ENCODE measurements at places on chromosomes 7 and 10. TPM values are rescaled to one million over a fixed set of nuclear protein-coding genes. Genes with fewer than 3 reads are reported as not detected.
A peak's percentile ranks its signal among the peaks of the same experiment; 100 is the strongest.

GRCh38 chr7:77649716-77650349 is 46.4 kb upstream of the RSBN1L start:
- no peak for DNase-seq

- peak; percentile 46 for DNase-seq
Observed at GRCh38 chr7:26090927-26091519, 61.0 kb upstream of the NFE2L3 start.

DNA sequence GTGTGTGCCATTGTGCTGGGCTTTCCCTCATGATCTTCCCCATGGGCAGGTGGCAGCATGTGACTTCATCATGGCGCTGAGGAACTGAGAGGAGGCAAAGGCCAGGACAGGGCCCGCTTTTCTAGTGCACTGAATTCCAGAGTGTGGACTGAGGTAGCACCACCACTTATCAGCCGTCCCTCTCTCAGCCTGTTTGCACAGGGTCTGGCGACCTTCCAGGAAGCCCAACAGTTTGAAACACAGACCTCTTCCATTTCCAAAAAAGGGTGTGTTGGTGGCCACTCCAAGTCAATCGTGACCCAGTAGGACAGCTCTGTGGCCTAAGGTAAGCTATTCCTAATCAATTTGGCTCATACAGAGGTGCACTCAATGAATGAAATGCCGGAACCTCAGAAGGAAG is 4.4 kb downstream of the DNAJC30 start:
- no peak for DNase-seq

DNA sequence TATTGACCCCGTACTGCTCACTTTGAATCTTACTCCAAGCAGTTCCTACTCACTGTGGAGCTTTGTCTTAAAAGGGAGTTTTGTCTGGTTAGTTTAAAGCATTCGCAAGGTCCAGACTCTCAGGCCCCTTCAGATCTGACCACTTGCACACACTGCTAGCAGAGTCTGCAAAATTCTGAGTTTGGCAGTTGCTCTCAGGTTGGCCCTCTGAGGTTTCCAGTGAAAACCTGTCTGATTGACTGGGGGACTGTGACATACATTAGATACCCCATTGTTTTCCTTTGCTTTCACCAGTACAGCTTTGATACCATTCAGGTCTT is 149.2 kb downstream of the XPNPEP1 start:
- DNase-seq = no peak

- no peak for DNase-seq
Observed at GRCh38 chr7:141752634-141753033, 11.3 kb upstream of the TAS2R3 start.

DNA sequence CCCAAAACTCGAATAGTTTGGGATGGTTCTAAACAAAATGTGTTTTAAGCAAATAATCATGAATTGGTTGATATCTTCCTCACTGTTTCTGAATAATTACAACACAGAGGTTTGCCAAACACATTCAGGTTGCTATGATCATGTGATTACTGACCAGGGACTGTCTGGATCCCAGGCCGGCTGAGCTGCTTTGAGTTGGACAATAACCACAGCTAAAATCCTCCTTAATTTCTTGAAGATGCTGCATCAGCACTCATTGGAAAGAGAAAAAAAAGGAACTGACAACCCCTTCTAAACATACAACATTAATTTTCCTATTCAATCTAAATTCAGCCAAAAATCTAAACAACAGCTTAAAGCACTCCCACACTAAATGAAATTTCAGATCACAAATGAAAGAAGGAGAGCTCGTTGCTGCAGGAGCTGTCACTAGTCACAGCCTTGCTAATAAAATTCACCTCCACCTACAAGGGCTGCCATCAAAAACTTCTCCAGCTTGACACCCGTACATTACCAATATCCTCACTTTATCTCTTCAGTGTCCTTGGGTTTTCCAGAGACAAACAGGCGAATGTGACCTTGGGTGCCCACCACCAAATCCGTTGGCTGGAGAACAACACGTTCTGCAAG is 560.2 kb downstream of the KCNMA1 start:
- DNase-seq = no peak

DNA sequence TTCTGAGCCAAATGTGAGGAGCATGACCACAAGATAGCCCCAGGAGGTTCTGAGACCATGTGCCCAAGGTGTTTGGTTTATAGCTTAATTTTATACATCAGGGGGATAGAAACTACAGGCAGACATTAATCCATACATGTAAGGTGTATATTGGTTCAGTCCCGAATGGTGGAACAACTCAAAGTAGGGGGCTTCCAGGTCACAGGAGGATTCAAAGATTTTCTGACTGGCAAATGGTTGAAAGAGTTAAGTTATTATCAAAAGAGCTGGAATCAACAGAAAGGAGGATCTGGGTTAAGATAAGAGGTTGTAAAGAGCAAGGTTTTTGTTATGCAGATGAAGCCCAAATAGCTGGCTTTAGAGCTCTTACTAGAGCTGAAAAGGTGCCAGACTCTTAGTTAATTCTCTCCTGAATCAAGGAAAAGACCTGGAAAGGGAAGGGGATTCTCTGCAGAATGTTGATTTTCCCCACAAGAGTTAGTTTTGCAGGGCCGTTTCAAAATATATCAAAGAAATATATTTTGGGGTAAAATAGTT is 640.0 kb downstream of the IPMK start:
- no peak for DNase-seq

GRCh38 chr7:16727736-16728135 is 25.8 kb upstream of the TSPAN13 start:
- DNase-seq = no peak

GRCh38 chr10:44935966-44936295 is 23.7 kb upstream of the RASSF4 start:
- no peak for DNase-seq

The SPDYE11 gene
- 0.10 TPM for total RNA-seq

The ZNF804B gene
- 2.0 TPM for total RNA-seq

The FAM221A gene
- 12.1 TPM for total RNA-seq

The SPDYE2 gene
- not detected for total RNA-seq

The ITPRID1 gene
- total RNA-seq = not detected
